Activated T-helper 1 cell treated with Interleukin-2 at 50 U/mL for 16 hours (primary cell): ENCODE measurements at places on chromosomes 1 and 21.

- DNase-seq = no peak
These were observed 25.0 kb upstream of the SLC2A1 start for GRCh38 chr1:42983693-42984092.

GRCh38 chr21:36338975-36339374, 19.0 kb downstream of the MORC3 start:
- no peak for DNase-seq

DNA sequence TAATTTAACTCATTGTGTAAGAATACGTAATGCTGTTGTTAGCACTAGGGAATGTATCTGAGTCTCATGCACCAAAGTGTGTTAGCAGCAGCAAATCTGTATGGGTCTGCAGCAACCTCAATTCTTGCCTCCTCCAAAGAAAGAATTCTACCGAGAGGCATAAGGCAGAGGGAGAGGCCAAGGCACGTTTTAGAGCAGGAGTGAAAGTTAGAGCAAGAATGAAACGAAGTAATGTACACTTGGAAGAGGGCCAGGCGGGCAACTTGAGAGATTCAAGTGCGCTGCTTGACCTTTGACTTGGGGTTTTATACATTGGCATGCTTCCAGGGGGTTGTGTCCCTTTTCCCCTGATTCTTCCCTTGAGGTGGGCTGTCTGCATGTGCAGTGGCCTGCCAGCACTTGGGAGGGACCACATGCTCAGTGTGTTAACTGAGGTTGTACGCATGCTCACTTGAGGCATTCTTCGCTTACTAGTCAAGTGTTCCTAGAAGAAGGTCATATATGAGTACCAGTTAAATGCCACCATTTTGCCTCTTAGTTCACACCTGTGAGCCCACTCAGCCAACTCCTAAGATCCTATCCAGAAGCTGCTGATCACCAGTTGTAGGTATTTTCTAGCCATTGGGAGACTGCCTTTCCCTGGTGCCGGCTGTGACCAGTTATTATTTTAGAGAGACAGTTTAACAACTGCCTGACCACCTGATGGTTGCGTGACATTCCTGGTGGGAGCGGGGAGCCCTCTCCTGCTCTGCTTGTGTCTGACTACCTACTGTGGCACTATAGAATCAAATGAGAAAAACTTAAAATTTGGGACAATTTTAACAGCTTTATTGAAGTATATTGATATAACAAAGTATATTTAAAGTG, 2.7 kb upstream of the CNN3 start:
- DNase-seq = no peak

DNA sequence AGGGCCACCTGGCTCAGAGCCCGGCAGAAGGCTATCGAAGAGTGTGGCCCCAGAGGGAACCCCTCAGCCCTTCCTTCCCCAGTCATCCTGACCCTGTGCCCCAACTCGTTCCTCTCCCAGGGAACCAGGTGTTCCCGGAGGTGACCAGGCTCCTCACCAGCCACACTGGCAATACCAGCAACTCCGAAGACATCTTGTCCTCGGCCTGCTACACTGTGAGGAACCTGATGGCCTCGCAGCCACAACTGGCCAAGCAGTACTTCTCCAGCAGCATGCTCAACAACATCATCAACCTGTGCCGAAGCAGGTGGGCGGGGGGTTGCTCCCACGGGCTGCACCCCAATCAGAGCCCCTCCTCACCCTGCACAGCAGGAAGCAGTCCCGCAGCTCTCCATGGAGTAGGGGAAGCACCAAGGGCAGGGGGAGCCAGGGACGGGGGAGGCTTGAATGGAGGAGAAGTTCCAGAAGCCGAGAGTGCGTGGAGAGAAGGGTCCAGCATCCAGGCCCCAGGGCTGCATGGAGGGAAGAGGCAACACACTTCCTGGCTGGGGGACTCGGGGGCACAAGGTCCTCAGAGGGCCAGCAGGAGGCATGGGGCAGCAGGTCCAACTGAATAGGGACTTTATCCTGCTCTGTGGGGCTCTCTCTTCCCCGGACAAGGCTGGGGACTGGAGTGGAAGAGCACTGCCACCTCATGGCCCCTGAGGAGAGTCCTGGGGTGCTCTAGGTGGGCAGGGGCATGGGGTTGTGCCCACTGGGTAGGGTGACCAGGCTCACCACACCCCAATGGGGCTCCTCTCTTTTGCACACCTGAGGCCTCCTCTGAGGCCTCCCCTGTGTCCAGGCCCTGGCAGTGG, 41.7 kb downstream of the PKP1 start:
- no peak for DNase-seq
